AG09319 (cell line): ENCODE measurements at places on chromosomes 1 and 21.
A peak's percentile ranks its signal among the peaks of the same experiment; 100 is the strongest.

GRCh38 chr1:108511764-108512163 is 48.1 kb upstream of the EEIG2 start:
- no peak for DNase-seq

GRCh38 chr1:86695400-86695799 is 9.0 kb upstream of the SH3GLB1 start:
- DNase-seq, result no peak

DNA sequence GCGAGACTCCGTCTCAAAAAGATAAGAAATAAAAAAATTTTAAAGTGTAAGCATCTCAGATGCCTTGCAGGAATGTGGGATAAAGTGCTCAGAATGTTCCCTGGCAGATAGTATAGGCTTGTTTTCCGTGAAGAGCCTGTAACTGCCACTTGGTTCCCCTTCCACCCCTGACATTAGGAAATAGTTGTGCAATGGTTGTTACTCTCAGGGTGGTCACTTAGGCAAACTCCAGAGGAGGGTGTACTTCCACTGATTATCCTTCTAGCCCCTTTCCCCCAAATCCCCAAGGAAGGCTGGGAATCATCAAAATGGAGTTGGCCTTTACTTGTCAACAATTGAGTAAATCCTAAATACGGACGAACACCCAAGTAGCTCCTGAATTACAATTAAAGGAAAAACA is 10.4 kb downstream of the RPL11 start:
- no peak for DNase-seq

GRCh38 chr1:230573658-230574057 is 68.6 kb upstream of the COG2 start:
- DNase-seq, result no peak

DNA sequence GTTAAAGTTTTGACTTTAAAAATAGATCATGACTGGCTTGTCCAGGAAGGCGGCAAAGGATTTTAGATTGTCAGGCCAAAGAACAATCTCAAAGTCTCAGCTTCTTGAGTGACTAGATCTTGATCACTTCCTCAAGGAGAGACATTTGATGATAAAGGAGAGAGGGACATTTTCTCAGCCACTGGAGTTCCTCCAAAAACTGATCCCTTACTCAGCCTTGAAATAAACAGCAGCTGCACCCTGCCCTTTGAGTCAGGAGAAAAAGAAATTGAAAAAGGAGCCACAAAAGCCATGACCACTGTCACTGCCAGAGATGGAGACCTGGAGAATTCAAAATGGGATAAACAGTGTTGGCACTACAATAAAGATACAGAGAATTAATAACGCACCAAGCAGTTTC is 288.4 kb upstream of the PRMT6 start:
- no peak for DNase-seq

- no peak for DNase-seq
These were observed 17.7 kb downstream of the CMPK1 start for GRCh38 chr1:47351305-47351704.

DNA sequence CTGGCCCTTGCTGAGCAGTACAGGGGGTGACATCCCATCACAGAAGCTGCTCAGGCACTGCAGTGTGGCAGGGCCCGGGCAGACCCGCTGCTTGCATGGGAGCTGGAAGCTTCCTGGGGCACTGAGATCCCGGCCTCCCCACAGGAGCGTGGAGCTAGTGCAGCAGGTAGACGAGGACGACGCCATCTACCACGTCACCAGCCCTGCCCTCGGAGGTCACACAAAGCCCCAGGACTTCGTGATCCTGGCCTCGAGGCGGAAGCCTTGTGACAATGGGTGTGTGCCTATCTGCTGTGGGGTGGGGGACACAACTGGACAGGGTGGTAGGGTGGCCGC is 16.4 kb downstream of the FAM151A start:
- DNase-seq, result no peak

DNA sequence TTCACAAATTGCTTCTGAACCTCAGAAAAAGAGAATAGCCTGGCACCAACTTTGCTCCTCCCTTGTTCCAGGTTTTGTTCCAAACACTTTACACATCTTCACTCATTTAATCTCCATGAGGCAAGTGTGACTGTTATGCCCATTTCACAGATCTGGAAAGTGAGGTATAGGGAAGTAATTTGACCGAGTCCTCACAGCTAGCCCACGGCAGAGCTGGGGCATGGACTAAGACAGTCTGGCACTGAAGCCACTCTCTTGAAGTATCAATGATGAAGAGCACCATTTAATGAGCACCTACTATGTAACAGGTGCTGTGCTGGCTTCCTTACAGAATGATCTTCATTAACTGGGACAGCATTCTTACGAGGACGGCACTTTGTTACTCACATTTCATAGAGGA is 19.0 kb downstream of the C1QB start:
- no peak for DNase-seq

DNA sequence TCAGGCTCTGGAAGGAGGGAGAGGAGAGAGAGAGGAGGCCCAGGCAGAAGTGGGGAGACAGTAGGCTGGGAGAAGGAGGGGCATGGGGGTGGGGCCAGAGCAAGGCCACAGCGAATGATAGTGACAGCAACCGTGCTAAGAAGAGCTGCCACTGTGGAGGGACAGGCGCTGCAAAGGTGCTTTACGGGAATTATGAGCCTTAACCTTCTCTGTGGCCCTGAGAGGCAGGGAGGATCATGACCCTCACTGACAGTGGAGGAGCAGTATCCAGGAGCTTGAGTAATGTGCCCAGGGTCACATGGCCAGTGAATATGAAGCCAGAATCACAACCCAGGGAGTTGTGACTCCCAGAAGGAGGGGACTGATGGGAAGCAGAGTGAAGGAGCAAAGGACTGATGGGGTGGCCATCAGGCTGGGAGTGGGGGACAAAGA is 53.4 kb upstream of the RPL11 start:
- DNase-seq, result no peak

DNA sequence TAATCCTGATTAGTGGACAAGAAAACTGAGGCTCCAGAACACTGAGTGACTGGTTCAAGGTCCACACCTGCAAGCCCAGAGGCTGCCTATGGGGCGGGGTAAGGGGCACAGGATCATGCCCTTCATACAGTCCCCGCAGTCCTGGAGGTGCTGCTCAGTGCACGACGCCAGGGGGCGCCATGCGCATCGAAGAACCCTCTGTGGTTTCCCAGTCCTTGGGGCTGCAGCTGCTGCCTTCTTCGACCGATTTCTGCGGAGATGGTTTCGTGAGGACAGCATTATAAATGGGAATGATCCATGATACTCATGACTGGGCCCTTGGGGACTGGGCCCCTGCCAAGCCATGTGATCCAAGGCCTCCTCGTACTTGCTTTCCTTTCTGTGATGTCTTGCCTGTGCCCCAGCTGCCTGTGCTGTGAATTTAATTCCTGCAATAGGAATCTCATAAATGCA is 37.1 kb upstream of the ARHGEF10L start:
- peak; percentile 62 for DNase-seq

GRCh38 chr1:246351721-246352120 is 155.4 kb downstream of the SMYD3 start:
- no peak for DNase-seq

- DNase-seq, result no peak
These were observed 2.2 kb downstream of the PADI4 start for GRCh38 chr1:17310068-17310640.

- no peak for DNase-seq
These were observed 219.8 kb upstream of the PRMT6 start for GRCh38 chr1:106836708-106837107.

GRCh38 chr1:243244432-243244841 is 10.6 kb downstream of the CEP170 start:
- no peak for DNase-seq

DNA sequence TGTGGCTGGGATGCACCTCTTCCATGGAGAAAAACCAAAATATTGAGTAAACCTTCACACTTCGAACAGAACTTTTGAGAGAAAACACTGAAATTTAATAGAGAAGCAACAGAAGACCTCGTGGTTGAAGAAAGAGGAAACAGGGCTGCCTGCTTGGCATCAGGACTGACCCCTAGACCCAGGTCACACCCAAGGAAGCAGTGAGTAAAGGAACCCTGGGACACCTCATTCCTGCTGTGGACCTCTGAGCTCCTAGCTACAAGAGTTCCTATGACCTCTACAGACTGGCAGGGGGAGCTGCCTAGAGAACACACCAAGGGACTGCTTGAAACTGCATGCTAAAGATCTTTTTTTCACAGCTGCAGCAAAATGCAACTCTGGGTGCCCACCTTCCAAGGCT is 67.8 kb downstream of the FASLG start:
- DNase-seq, result no peak

DNA sequence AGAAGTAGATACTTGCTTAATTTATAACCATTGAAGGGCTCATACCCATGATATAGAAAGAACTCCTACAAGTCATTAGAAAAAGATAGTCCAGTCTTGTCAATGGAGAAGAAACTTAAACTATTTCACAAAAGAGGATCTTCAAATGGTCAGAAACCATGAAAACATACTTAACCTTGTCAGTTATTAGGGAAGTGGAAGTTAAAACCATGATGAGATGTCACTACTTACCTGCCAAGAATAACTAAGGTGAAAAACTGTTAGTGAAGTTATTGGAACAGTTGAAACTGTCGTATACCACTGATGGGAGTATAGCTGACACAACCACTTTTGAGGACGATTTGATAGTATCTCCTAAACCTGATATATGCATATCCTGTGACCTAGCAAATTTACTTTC is 46.8 kb downstream of the OSBPL9 start:
- no peak for DNase-seq

- DNase-seq, result no peak
These were observed 618 bp downstream of the HNRNPR start for GRCh38 chr1:23343221-23344110.

DNA sequence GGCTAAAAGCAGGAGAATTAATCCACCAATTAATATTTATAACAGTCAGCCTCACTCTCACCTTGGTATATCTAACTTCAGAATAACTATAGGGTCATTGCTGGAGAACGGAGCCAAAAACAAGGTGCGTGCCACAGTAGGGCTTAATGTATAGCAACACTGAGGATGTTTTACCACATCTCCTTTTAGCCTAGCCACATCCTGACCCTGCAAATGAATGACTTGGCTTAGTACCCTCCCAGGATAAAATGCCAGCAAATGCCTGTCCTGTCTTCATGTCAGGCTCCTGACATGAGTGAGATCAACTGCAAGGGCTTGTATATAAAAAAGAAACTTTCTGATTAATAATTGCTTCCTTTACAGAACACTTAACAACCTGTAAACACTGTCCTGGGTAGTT is 2.7 kb upstream of the CDC42BPA start:
- DNase-seq, result no peak

DNA sequence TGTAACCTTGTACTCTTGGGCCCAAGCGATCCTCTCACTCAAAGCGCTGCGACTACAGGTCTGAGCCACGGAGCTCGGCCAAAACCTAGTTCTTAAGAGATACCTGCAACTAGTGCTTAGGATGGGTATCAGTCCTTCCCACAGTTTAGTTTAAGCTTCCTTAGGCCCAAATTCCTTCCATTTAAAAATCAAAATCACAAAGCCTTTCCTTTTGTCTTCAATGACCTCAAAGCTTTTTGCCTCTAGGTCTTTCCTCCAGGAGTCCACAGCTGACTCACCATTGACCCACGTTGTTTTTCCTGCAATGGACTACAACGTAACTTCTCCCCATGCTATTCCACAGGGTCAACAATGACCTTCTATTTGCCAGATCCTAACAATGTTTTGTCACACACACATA is 64.0 kb downstream of the APP start:
- DNase-seq, result no peak

- DNase-seq, result no peak
These were observed 363.6 kb downstream of the PLPP3 start for GRCh38 chr1:56215771-56216170.

DNA sequence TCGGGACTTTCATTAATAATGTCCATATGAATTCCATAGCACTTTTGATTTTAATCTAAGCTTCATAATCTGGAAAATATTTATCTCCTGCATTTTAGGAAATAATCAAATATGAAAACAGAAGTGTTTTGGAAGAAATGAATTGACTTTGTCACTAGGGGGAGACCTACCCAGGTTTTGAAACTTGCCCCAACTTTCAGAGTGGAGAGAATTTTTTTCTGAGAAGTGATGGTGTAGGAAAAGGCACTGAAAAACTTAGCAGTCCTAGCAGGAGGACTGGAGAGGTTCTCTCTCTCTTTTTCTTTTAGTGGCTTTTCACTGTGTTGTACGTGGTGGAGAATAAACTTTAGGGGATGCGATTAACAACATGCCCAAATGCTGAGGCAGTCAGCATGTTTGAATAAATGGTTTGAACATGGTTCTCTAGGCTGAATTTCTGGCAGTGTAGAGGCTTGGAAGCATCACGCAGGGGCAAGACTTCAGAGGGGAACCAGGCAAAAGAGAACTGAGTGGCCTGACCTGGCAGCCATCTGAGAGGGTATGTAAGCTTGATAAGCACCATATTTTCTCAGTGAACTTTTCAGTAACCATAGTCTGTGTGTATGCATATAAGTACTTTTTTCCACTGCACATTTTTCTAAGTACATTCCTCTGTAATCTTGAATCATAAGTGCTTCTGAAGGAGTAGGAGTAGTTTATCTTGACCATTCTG is 68.3 kb upstream of the NEK7 start:
- DNase-seq, result peak; percentile 32

GRCh38 chr21:19609611-19610010 is 1206.0 kb upstream of the TMPRSS15 start:
- DNase-seq, result no peak

DNA sequence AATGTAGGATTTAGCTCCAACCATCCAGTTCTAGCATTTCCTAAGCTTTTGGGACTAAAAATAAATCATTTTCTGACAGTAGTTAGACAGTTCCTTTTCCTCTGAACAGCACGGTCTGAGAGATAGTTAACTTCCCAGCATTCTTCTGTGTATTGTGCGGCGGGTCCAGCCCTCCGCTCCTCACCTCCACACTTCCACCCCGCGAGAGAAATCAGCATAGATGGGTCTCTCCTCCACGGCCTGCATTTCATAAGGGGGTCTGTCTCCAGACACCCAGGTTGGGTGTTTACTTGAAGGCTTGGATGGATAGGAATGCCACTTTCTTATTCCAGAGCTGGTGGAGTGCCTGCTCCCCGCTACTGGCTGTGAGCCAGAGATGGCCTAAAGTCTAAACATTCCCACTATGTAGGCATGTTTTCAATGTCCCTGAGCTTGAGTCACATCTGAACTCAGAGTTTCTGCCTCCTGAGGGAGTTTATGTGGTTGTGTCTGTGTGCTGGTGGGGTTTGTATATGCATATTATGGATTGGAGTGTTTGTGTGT is 38.0 kb upstream of the PPP2R5A start:
- DNase-seq, result no peak
